Activated T-helper 1 cell treated with anti-CD3 and anti-CD28 coated beads, Interleukin-12 subunit alpha, Interleukin-12 subunit beta, Interleukin-2, Interleukin-4 antibody, amounts not matched to agents 30 ng/mL and 10 ng/mL and 1 ng/mL, durations not matched to agents 14 hours and 24 hours and 36 hours (primary cell): ENCODE measurements at places on chromosomes 5 and 9. TPM values are rescaled to one million over a fixed set of nuclear protein-coding genes. Genes with fewer than 3 reads are reported as not detected.
A peak's percentile ranks its signal among the peaks of the same experiment; 100 is the strongest.

Gene ACTBL2
- total RNA-seq, result not detected in 2 replicates

Gene PCDHGB1
- 0.18 and 0.32 TPM in 2 replicates for total RNA-seq

Gene ZNF367
- total RNA-seq, result 21.8 and 22.0 TPM in 2 replicates

Gene GLRA1
- not detected in 2 replicates for total RNA-seq

Gene KIF4B
- total RNA-seq, result 0.05 TPM in 2 replicates

- H3K27ac ChIP-seq, result no peak overlapping the region
- peaks cover 39% of the 10 kb centered on the region for H3K4me1 ChIP-seq
- H3K27me3 ChIP-seq, result peaks cover 7% of the 10 kb centered on the region
- H3K4me3 ChIP-seq, result no peak overlapping the region
Measured at GRCh38 chr5:14204785-14205321, 61.7 kb downstream of the TRIO start.

DNA sequence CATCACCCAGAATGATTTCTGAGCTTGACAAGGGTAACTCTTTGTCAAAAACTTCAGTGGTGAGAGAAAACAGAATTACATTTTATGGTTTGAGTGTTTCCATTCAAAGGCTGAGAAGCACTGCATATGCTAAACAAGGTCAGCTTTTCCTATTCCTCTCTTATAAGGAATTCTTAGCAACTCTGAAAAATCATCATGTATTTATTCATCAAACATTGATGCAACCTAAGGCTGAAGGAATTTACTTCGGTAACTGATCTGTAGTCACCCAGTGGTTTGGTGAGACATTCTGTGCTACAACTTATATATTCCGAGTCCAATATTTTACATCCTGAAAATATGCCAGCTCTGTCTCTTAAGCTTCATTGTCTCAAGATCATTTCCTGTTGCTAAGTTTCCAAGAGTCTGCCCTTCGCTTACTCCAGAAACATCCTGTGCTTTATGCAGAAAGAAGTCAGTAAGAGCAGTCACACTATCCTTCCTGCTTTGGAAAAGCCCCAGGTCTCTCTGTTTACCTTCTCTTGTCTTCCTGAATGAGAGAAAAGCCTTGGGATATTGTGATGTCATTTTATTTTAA, 176.6 kb upstream of the TBCA start:
- DNase-seq, result no peak
- H3K4me3 ChIP-seq, result no peak overlapping the region
- H3K36me3 ChIP-seq, result no peaks in the 10 kb centered on the region
- peaks cover 11% of the 10 kb centered on the region for H3K27me3 ChIP-seq
- no peak overlapping the region for H3K27ac ChIP-seq

DNA sequence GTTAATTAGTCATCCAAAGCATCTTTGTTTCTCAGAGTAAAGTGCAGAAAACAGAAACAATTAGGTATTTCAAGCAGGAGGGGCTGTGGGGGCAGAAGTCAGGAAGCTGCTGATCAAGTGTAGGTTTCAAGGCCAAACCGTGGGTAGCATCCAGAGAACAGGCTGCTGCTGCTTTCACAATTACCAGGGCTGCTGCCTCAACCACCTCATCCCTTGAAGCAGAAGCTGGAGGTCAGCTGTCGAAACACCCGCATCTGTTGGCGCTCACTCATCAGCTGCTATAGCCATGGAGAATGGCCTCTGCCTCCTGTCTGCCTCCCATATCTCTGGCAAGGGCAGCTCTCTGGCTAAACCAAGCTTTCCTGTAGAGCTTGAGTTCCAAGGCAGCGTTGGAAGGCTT, 122.9 kb upstream of the OSMR start:
- DNase-seq, result no peak
- no peaks in the 10 kb centered on the region for H3K4me1 ChIP-seq
- peaks cover 3% of the 10 kb centered on the region for H3K27me3 ChIP-seq
- no peak overlapping the region for H3K27ac ChIP-seq

DNA sequence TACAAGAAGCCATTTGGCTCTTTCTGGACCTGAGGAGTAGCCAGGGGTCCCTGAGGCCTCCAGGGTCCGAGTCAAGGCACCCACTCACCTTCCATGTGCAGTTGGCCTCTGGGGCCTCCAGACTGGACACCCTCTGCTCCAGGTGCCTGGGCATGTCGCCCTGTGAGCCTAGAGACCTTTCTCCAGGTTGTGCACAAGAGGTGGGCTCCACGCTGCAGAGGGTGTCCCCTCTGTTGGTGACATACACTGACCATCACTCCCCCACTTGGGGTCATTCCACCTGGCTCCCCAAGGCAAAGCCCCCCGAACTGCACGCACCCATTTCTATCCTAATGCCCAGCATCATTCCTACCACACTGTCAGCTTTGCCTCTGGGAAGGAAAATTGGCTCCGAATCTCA, 48.8 kb downstream of the RASGEF1C start:
- H3K4me1 ChIP-seq, result no peaks in the 10 kb centered on the region
- peaks cover 7% of the 10 kb centered on the region for H3K27me3 ChIP-seq
- DNase-seq, result no peak
- no peak overlapping the region for H3K4me3 ChIP-seq

DNA sequence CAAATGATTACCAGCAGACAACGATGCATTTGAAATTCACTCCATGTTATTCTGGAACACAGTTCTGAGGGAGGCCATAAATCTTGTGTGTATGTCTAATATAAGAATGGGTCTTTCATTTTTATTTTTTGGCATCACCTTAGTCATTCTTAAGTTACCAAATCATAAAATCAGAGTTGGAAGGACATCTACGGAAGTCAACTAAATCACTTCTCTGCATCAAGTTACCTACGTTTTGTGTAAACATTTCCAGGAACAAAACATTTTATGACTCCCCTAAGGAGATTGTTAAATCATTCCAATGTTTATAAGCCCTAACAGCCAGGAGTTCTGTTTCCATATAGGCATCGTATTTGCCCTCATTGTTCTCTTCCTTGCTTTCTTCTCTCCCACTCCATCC, 378.2 kb downstream of the FAM170A start:
- H3K4me1 ChIP-seq, result no peaks in the 10 kb centered on the region
- no peaks in the 10 kb centered on the region for H3K36me3 ChIP-seq
- no peak overlapping the region for H3K27ac ChIP-seq
- no peaks in the 10 kb centered on the region for H3K27me3 ChIP-seq
- DNase-seq, result no peak
- H3K4me3 ChIP-seq, result no peak overlapping the region

DNA sequence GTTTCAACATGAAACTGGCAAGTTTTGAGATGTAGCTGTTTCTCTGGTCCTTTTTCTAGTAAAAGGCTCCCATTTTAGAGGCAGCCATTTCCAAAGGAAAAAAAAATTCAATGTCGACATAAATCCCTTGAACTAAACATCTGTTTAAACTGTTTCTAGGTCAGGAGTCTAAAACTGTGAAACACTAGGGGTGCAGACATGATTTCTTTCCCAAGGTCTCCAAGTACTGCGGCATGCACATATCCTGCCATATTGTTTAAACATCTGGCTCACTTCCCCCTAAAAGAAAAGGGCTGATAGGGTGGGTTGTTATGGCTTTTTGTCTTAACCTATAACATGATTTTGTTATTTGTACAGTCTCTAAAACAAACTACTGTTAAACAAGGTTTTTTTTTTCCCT, 51.1 kb downstream of the NFIB start:
- H3K4me1 ChIP-seq, result no peaks in the 10 kb centered on the region
- no peak for DNase-seq
- H3K27me3 ChIP-seq, result no peaks in the 10 kb centered on the region
- H3K4me3 ChIP-seq, result no peak overlapping the region
- H3K36me3 ChIP-seq, result no peaks in the 10 kb centered on the region

DNA sequence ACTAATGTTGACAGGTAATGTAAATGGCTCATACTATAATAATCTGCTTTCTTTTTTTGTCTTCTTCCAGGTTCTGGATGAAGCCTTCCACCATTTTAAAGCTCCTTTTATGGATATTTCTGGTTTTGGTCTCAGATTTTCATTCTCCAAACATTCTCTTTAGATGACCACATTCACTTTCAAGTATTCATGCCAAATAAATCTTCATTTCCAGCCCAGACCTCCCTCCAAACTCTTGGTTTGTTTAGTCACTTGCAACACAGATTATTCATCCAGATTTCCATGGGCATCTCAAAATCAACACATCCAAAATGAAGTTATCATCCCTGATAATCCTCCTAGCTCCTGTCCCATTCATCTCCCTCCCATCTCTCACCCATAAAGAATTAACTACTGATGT, 40.3 kb upstream of the SVEP1 start:
- no peaks in the 10 kb centered on the region for H3K36me3 ChIP-seq
- no peak overlapping the region for H3K27ac ChIP-seq

GRCh38 chr5:1335540-1336095, 9.3 kb downstream of the CLPTM1L start:
- no peak overlapping the region for H3K4me3 ChIP-seq
- DNase-seq, result no peak
- no peaks in the 10 kb centered on the region for H3K27me3 ChIP-seq
- no peaks in the 10 kb centered on the region for H3K4me1 ChIP-seq
- no peak overlapping the region for H3K27ac ChIP-seq
- H3K36me3 ChIP-seq, result peaks cover 35% of the 10 kb centered on the region

DNA sequence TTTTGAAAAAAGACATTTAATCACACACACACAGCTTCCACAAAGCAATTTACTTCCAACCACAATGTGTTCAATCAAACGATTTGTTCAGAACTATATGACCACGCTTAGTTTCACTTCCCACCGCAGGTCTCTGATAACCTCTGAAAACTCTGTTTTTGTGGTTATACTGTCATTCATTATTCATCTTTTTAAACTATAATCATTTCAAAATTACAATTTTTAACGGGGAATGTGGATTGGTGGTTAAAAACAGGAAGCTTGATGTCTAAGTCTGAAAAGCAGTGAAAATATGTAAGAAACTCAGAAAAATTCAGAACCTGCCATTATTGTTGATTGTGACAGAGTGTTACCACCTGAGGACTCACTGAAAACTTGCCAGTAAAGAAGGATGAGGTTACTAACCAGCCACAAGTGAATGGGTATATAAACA, 12.7 kb upstream of the TMEM174 start:
- peaks cover 76% of the 10 kb centered on the region for H3K27me3 ChIP-seq
- DNase-seq, result peak; percentile 38
- H3K4me3 ChIP-seq, result no peak overlapping the region
- no peaks in the 10 kb centered on the region for H3K36me3 ChIP-seq

DNA sequence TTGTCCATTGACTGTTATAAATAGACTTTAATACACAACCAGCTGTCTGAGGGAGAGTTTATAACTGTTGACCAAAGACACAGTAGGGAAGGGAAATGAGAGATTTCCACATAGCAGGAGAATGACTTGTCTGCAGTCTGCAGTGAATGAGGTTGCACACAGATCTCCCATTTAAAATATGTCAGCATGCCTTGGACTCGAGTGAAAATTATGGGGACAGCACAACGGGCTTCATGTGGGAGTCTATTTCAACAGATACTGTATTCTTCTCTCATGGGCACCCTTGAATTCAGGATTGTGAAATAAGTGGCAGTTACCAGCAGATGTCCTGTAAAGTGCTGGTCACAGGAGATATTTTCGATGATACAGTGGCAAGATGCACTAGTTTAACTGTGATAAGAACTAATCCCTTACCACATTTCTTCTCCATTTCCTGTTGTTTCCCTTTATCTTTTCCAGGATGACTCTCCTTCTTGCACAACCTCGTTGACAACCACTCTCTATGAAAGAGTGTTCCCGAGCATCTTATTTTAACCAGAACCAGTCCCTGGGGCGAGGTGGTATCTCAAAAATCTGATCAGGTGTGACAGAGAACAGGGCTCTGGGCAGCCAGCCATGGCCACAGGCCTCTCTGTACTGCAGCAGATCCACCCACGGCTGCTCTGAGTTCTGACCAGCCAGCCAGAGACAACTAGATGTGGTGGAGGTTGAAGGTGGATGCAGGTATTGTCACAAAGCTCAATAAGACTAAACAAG, 51.5 kb upstream of the MAP3K1 start:
- H3K27me3 ChIP-seq, result peaks cover 13% of the 10 kb centered on the region
- DNase-seq, result no peak
- no peaks in the 10 kb centered on the region for H3K36me3 ChIP-seq
- H3K4me1 ChIP-seq, result peaks cover 4% of the 10 kb centered on the region
- no peak overlapping the region for H3K27ac ChIP-seq

GRCh38 chr5:160082614-160083500, 36.4 kb downstream of the PWWP2A start:
- H3K4me3 ChIP-seq, result no peak overlapping the region
- no peaks in the 10 kb centered on the region for H3K4me1 ChIP-seq
- DNase-seq, result no peak
- H3K36me3 ChIP-seq, result peaks cover 6% of the 10 kb centered on the region
- no peak overlapping the region for H3K27ac ChIP-seq

DNA sequence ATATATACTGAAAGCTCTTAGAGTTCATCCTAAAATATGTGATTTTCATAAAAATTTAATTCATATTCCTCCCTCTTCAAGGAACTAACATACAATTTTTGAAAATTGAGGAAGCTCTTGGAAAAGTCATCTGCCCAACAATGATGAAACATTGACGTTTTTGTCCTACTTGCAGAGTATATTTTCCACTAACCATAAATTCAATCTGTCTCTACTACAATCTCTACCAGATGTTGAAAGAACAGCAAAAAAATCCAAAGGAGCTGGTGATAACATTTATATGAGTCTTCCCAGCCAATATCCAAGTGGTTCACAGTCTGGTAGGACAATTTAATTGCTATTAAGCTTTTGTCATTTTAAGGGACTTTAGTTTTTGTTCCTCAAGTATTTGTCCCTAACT, 81.1 kb upstream of the NR3C1 start:
- H3K4me1 ChIP-seq, result no peaks in the 10 kb centered on the region
- no peaks in the 10 kb centered on the region for H3K36me3 ChIP-seq
- no peak for DNase-seq
- H3K27ac ChIP-seq, result no peak overlapping the region
- peaks cover 1% of the 10 kb centered on the region for H3K27me3 ChIP-seq

DNA sequence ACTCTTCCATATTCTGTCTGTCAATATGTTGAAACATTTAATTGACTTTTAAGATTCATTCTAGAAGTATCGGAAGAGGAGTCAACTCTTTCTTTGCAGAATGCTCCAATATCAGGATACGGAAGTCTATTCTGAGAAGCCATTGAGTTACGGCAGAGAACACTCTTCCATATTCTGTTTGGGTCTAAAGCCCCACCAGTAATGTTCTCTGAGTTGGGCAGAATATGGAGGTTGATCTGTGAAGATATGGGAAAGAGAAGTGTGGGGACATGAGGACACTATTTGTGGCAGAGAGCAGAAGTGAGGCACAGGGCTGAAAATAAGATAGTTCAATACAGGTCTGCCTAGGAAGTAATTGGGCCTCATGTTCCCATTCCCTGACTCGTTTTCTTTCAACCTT, 300.0 kb downstream of the DIRAS2 start:
- no peak overlapping the region for H3K4me3 ChIP-seq
- H3K4me1 ChIP-seq, result no peaks in the 10 kb centered on the region
- no peak for DNase-seq
- no peak overlapping the region for H3K27ac ChIP-seq
- peaks cover 18% of the 10 kb centered on the region for H3K27me3 ChIP-seq

DNA sequence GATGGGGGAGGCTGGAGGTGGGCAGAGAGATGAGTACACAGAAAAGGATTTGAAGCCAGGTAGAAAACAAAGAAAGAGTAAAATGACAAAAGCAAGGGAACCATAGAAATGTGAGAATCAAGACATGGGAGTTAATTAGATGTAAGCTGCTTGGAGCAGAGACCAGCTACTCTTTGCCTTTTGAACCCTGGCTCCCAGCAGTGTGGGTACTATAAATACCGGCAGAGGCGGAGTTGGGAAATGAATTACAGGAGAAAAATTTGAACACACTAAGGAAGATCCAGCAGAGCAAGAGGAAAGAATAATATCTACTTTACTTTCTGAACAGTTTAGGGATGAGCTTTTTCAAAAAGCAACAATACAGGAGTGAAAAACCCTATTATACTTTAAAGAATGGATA, 36.5 kb downstream of the KIF24 start:
- H3K4me1 ChIP-seq, result no peaks in the 10 kb centered on the region
- H3K27ac ChIP-seq, result no peak overlapping the region
- DNase-seq, result no peak
- H3K36me3 ChIP-seq, result no peaks in the 10 kb centered on the region
